Amygdala (tissue), 56 donors: ENCODE measurements at places on chromosomes 5 and 9.

GRCh38 chr5:149018909-149019443, 43.9 kb downstream of the SH3TC2 start:
- no peak for DNase-seq

DNA sequence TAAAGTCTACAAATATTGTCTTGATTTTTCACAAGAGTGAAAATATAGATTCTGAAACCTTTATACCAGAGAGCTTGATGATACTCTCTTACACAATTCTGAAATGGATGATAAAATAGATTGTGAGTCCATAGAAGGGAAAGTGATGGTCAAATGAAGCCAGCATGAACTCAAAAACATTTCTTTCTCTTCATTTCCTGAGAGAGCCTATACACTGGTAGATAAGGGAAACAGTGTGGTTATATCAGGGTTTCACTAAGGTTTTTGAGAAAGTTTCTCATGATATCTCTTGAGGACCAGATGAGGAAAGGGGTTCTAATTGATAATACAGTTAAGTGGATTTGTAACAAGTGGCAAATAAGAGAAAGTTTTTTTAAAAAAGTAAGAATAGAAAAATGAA, 254.1 kb downstream of the PJA2 start:
- DNase-seq = no peak

GRCh38 chr5:172782169-172783039, 11.4 kb upstream of the DUSP1 start:
- no peak for DNase-seq

- DNase-seq = no peak
Measured at GRCh38 chr5:63794296-63794695, 167.9 kb downstream of the HTR1A start.

DNA sequence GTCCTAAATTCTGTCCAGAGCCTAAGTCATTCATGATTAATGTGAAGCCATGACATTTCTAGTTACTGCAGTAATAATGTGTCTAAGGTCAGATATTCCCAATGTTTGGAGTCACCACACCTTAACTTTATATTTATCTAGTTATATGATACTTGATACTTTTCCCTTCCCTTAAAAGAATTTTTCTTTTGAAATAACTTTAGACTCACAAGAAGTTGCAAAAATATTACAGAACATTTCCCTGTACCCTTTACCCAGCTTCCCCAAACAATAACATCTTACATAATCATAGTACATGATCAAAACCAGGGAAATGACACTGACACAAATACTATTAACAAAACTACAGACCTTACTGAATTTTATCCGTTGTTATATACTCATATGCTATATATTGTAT, 150.0 kb upstream of the GNA14 start:
- DNase-seq = no peak

DNA sequence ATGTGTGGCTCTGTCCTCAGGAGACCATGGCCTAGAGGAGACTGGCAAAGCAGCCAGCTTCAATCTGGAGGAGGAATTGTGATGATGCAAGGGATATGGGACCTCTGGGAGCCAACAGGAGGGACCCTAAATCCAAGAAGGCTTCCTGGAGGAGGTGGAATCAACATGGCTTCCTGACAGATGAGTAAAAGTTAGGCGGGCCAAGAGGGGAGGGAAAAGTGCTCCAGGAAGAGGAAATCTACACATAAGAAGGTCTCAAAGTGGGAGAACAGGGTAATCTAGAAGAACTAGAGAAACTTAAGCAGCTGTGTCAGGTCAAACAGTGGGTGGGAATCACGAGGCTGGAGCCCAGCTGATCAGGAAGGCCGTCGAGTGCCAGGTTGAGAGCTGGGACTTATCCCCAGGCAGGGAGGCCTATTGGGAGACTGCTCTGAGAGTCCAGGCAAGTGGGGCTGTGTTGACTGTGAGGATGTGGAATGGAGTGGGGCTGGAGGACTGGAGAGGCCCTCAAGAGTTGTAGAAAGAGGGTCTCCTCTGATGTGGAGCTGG, 119.1 kb downstream of the C9orf50 start:
- no peak for DNase-seq

DNA sequence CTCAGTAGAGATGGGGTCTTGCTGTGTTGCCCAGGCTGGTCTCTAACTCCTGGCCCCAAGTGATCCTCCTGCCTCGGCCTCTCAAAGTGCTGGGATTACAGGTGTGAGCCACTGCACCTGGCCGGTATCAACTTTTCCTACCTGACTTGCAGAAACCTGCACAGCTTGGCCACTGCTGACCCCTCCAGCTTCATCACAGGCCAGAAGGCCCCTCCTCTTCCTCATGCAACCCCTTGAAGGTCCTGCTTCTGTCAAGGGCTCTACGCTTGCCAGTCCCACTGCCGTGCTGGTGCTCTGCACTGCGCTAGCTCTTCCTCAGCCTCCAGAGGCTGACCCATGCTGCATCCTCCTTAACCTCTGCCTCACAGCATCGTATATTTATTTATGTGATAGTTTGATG, 32.5 kb upstream of the RNU6ATAC start:
- DNase-seq = no peak

DNA sequence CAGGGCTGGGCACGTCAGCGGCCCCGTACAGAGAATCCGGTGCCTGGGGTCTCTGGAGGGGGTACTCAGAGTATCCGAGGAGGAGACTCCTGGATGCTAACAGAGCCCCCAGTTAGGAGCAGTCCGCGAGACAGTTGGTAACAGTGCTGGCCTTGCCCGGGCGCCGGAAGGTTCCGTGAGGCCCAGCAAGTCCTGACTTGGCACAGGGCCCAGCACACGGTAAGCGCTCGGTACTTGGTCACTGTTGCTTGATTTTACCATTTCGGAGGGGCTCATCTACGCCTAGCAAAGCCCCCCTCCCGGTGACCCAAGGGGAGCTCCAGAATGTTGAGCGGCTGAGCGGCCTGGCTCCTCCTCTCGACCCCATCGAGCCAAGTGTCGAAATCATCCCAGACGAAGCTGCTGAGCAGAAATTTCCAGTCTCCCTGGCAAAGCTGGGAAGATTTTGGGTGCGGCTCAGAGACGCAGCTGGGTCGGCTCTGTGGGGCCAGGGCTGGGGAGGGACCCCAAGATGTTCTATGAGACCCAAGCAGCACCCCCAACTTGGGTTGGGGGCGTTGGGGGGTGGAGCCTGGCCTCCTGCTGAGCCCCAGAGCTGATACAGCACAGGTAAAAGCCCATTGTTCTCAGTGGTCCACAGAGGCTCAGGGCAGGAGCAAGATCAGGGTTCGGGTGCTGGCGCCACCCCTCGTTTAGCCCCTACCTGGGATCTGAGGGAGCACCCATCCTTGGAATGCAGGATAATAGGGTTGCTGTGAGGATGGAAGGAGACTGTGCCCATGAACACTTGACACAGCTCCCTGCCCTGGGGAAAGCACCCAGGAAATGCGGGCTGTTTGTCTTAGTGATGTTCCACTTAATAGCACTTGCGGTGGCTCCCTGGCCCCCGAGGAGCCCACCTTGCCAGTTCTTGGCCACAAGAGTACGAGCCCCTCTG, 137.2 kb downstream of the C9orf50 start:
- peak; percentile 56 for DNase-seq

DNA sequence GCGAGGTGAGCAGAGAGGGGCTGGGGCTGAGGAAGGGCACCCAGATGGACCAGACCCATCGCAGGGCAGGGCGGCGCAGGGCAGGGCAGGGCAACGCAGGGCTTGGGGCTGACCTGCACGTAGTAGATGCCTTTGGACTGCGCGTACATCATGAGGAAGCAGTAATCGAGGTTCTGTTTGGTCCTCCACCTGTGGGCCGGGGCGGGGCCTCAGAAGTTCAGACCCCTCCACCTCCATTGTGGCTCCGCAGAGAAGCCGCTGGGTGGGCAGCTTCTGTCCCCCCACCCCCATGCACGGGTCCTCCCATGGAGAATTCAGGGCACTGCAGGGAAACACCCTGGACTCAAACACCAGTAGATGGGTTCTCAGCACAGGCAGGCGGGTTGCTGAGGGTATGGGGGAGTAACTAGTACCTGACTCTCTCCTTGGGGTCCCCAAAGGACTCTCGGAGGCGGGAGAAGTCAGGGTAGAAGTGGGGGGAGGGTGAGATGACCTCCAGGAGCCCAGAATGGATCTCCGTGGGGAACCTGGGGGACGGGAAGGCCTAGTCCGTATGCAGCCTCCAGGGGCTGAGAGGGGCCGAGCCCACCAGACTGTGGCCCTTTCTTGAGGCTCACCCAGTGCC, 6.4 kb downstream of the LTC4S start:
- no peak for DNase-seq

- no peak for DNase-seq
Measured at GRCh38 chr5:54643685-54644106, 126.1 kb downstream of the SNX18 start.

DNA sequence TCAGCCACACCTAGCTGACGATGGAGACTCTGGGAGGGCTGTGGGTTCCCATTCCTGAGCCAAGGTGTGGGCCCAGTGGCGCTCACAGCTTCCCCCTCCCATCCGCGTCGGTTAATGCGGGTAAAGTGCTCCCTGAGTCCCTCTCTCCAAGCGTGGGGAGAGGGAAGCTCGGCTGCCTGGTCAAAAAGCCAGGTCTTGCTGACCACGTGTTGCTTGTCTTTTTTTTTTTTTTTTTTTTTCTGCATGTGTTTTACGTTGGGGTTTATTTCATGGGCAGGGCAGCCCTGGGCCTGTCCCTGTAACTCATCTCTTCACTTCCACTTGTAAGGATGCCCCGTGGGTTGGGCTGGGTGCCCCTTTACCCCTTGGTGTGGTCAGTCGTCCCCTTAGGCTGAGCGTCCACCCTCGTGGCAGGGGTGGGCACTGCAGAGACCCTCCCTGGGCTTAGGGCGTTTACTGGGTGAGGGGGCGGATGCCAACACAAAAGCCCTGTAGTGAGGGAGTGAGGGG, 11.9 kb downstream of the NKD2 start:
- DNase-seq = no peak

- no peak for DNase-seq
Measured at GRCh38 chr5:78621291-78621738, 27.3 kb downstream of the LHFPL2 start.

DNA sequence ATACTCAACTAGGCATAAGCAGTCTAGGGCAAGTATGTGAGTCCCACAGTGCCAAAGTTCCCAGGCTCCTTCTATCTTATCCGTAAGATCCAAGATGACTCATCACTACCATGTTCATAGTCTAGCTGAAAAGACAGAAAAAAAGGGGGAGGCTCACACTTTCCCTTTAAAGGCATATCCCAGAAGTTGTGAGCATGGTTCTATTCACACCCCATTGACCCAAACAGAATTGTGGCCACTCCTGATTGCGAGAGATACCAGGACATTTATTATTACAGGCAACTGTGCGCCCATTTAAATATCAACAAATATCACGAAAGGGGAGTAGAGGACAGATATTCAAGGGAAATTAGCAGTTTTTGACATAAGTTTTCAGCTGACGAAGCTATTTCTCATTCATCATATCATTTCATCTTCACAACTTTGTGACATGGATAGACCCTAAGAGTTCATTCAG, 8.1 kb upstream of the PFDN1 start:
- DNase-seq = no peak

- no peak for DNase-seq
Measured at GRCh38 chr9:33147416-33148169, 19.5 kb downstream of the B4GALT1 start.

GRCh38 chr5:160390787-160391696, 8.8 kb downstream of the FAM200C start:
- DNase-seq = no peak

- DNase-seq = no peak
Measured at GRCh38 chr5:133232911-133233310, 181.1 kb downstream of the HSPA4 start.

DNA sequence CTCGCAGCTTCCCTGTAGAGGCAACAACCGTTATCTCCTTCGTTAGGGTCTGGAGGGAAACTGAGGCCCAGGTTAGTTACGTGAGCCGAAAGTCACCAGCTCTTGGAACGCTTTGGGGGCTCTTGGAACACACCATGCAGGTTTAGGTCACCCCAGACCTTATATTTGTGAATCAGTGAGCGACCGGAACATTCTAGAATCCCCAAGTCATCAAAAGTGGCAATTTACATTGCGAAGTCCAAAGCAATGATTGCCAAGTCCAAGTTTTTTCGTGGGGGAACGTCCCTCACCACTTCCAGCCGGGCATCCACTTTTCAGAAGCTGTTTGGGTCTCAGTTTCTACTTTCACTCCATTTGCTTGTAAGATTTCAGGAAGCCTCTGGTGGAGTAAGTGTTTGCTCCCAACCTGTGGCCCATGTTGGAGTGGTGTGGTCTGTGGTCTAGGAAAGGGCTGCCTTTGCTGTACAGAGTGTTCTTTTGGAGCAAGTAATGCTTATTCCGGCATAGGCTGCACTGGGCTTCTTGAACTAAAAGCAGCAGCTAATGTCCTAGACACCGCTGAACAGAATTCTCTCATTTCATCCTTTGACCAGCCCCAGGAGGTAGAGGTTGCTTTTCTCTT, 32.8 kb upstream of the SPRY4 start:
- DNase-seq = no peak

DNA sequence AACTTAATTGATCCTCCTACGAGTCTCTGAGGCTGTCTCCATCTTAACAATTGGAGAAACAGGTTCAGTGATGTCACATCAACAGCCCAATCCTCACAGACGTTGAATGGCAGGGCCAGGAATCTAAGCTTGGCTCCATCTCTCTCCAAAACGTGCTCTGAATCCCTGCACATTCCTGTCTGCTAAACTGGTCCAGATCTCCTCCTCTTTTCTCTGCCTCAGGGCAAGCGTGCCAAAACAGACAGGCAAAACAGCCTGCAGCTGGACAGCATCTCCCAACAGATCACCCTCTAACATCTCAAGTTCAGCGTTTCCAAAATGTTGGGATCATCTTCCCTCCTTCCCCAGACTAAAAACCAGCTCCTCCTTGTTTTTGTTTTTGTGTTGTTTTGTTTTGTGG, 6.6 kb downstream of the FBP1 start:
- no peak for DNase-seq

DNA sequence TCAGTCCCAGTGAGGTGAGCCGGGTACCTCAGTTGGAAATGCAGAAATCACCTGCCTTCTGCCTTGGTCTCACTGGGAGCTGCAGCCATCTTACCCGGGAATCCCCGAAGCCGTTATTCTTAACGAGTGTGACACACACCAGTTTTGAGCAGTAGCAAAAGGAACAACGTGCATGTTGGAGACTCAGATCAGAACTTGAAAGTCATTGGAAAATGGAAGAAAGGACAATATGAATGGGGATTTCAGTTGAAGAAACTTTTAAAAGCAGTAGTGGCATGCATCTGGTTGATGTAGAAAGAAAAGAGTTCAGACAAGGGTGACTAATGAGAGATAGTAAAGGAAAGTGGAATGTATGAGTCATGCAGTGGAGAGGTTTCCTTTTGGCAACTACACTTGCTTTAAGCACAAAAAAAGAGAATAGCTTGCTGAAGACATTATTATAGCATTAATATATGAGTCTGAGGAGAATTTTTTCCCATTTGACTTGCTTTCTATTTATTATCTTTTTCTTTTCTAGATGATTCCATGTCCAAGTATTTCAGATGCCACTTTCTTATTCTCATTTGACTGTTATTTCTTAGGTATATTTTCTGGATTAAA, 44.4 kb upstream of the ANKDD1B start:
- no peak for DNase-seq
